Stimulated activated CD8-positive, alpha-beta memory T cell treated with anti-CD3 and anti-CD28 coated beads, Interleukin-7, amount 100 ng/mL, for 1 hour (primary cell): ENCODE measurements at places on chromosomes 6 and 20.

DNA sequence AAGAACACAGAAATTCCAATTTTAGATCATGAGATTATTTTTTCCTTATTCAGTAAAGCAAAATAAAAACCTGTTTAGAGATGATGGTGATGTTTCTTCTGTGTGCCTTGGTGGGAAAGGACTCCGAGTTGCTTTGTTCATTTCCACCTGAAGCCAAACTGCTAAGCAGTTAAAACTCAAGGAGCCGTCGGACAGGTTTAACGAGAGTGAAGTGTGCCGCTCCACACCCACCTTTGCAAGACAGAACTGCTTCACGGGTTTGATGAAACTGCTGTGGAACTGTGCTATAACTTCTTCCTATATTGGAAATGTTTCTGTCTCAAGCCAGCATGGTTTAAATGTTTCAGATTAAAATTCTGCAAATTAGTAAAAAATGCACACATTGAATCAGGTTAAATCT lies 9.2 kb upstream of the DSP start:
- no peak for DNase-seq

DNA sequence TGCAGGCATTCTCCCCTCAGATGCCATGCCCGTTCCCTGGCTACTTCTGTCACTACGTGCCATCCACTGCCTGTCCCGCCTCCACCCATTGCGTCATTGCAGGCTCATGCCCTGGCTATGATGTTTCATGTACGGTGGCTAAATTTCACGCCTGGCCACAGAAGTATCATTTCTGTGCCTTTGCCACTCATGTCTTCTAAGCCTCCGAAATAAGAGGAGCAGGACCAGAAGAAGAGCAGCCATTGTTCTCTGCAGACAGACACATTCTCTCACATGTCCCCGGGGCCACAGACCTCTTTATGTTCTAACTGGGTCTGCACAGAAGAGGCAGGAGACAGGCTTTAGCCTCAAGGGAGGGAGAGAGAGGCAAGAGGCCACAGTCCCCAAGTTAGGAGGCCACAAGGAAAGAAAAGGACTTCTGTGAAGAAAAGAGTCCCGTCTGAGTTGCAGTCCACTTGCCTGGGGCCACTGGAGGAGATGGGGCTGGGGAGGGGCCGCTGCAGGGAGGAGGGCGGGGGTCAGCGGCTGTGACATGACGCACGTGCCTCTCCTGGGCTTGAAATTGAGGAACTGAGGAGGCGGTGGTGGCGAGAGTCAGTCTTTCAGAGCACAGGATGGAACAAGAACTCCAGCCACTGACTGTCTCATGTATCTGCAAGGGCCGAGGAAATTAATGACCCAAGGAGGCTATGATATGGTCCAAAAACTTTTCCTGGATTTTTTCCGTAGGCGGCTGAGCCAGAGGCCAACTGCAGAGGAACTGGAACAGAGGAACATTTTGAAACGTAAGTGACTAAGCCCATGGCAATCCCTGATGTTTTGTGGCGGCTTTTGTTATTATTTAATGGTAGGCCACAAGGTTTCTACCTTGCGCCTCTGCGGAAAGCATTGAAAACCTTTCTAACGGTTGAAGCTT lies 55.9 kb downstream of the TBC1D7 start:
- DNase-seq: no peak

- no peak for DNase-seq
Measured at GRCh38 chr6:166167801-166168615, at the start of gene TBXT. Gene TBXT, minus strand, starts transcription at chr6:166167851. Its CDS starts 260 bp downstream, at chr6:166167591.

DNA sequence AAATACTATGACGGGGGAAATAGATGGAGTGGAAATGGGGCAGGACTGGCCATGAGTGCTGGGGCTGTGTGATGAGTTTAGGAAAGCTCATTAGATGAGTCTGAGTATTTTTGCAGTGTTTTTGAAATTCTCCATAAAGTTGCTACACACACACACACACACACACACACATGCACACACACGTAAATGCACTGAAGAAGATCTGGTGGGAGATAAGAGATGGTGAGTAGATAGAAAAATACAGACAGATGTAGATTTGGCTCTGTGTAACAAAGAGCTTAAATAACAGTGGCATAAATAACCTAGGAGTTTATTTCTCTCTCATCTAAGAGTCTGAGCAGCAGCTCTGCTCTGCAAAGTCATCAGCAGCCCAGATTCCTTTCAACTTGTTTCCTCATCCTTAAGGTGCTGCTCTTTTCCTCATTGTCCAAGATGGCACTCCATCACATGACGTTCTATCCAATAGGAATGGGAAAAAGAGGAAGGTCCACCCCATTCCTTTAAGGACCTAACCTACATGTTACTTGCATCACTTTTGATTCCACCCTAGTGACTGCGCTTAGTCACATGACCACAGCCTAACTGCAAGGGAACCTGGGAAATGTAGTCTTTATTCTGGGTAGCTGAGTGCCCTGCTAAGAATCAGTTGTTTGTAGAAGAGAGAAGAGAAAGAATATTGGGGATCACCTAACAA lies 76.4 kb downstream of the EYA2 start:
- no peak for DNase-seq

DNA sequence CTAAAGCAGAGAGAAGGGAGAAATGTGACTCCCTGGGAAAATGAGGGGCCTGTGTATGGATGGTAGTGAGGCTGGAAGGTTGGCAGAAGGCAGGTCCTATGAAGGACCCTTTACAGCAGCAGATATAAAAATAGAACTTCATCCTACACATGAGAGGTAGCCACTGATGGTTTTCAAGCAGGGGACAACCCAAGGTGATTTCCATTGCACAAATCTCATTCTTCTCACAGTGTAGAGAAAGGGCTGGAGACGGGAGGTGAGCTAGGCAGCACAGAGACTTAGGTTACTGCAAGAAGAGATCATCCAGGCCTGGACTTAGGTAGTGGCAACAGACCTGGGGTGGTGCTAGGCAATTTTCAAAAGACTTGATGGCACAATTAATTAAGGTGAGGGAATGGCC lies 30.7 kb downstream of the TRAM2 start:
- no peak for DNase-seq

GRCh38 chr6:169648617-169649016 lies 53.2 kb downstream of the WDR27 start:
- no peak for DNase-seq

- DNase-seq: no peak
Measured at GRCh38 chr6:36666826-36667591, 11.5 kb upstream of the CDKN1A start.

DNA sequence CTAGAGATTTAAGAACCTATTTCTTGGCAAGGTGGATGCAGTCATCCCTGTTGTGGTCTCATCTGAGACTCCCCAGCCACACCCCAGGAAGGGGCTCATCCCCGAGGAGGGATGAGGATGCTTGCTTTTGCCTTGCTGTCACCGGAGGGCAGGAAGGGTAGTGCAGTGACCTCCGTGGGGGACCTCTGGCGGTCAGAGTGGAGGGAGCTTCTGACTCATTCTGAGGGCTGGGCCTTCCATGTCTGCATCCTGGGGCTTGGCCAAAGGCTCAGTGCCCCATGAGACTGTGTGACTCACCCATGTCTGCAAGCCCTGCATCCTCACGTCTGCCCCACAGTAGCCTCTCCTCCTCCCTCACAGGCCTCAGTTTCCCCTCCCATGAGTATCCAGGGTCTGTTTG lies 38.7 kb downstream of the UQCC2 start:
- no peak for DNase-seq

DNA sequence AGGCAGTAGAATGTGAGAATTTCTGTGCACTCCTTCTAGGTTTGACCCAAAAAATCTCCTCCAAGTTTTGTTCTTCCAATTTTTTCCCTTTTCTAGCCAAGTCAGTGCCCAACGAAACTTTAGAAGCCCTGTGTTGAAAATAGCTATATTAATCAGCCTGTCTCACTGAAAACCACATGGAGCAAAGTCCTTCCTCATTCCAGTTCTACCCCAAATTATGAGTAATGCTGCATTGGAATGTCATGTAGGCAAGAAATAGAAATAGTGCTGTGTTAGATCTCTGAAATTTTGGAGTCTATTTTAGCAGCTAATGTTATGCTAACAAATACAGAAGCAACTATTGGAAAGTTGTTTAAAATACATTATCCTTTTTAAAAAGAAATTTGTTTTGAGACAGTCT lies 725.5 kb downstream of the TBC1D32 start:
- no peak for DNase-seq

GRCh38 chr20:10655720-10656669 lies 17.8 kb downstream of the JAG1 start:
- DNase-seq: no peak

DNA sequence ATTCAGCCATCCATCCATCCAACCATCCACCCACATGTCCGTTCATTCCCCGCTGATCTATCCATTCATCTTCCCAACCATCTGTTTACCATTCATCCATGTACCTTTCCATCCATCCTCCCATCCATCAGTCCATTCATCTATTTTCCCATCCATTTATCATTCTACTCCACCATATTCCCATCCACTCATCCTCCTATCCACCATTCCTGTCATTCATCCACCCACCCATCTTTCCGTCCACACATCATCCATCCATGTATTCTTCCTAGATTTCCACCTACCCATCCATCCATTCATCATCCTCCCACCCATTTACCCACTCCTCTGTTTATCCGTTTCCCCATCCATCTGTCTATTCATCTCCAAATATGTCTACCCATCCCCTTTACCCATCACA lies 6.8 kb downstream of the BPIFB6 start:
- no peak for DNase-seq

- no peak for DNase-seq
Measured at GRCh38 chr20:4266183-4266582, 250.8 kb upstream of the RNF24 start.

DNA sequence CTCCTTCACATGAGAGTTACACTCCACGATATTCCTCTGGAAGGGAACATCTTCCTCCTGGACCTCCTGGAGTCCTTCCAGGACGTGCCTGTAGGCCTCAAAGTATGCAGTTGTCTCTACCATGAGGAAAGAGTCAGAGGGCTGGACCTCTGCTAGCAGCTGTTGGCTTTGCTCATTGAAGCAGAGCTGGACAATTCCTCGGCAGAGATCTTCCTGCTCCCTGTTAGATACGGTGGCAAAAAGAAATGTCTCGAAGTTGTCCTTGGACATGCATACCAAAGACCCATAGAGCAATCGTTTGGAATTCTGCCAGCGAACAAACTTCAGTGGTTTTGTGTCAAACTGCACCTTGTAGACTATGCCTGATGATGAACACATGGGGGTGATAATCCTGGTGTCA lies 7.7 kb downstream of the ZNFX1 start:
- no peak for DNase-seq

DNA sequence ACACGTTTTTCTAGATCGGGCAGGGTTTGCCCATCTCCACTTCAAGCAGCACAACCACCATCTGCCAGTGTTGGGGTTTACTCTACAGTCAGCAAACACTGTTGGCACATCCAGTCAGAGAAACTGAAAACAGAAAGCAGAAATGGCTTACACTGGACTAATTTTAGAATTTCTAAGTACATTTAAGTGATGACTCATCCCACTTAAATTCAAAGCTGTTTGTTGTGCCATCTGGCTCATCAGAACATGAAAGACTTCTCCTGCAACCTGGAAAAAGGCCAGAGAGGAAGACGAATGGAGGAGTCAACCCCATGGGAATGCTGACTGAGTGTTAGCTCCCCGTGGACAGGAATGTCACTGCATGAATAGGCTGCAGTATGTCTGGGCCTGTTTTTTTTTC lies 21.8 kb downstream of the FAM209B start:
- DNase-seq: no peak

GRCh38 chr6:155994086-155994485 lies 538.4 kb upstream of the NOX3 start:
- DNase-seq: no peak

GRCh38 chr6:162408826-162409535 lies 318.6 kb downstream of the PRKN start:
- no peak for DNase-seq

DNA sequence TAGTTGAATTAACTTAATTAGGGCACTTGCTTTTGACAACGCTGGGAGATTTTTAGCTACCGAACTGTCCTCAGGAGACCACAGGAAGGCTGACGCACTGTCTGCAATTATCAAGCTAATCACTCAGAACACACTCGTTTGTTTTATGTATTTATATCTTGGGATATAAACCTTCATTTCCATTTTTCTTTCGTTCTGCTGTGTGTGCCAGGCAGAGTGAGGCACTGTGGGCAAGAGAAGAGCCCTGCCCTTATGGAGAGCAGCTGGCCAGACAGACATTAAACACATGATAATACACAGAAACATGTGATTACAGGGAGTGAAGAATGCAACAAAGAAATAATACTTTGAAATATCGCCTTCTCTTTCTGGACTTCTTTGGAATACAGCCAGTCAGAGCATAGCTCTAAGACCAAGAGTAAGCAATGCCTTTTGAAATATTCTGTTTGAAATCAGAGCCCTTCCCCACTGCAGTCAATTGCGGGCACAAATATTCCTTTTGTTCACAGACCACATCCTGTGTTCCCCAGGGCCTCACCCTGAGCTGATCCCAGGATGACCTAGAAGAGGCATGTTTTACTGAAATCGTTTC lies 96.8 kb downstream of the ANKRD60 start:
- no peak for DNase-seq

DNA sequence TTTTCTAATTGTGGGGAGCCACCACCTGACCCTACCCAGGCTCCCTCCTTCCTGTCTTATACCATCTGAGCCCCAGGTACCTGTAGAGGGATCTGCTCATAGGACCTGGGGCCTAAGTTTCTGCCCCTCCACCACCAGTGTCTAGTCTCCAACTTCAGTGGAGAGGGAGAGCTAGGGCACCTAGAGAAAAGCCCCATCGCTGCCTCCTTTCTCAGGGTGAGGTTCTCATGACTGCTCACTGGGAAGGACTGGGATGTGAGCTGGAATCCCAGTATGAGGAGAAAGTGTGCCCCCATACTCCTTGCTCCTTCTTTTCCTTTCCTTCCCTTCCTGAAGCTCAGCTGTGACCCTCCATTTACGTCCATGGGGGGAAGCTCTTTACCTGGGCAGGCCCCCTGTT lies 231.6 kb downstream of the LRFN2 start:
- DNase-seq: no peak

DNA sequence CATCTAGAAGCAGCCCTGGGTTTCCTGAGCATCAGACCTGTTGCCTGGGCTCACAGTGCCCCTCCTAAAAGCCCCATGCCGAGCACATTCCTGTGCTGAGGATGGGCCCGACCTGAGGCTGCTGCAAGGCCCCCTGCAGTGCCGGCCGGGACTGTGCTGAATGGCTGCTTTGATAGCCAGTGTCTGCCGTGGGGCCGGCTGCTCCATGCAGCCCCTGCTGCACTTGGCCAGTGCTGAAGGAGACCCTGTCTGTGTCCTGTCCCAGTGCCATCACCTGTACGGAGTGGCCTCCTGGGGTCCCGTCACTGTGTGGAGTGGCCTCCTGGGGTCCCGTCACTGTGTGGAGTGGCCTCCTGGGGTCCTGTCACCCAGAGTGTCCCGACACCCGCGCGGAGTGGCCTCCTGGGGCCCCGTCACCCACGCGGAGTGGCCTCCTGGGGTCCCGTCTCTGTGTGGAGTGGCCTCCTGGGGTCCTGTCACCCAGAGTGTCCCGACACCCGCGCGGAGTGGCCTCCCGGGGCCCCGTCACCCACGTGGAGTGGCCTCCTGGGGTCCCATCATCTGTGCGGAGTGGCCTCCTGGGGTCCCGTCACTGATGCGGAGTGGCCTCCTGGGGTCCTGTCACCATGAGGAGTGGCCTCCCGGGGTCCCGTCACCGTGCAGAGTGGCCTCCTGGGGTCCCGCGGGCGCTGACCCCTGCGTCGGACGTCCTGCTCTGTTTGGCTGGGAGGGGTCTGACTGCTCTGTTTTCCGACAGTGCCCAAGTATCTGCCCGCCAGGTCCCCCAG lies 7.0 kb downstream of the COL9A3 start:
- DNase-seq: no peak
